ENCODE measurements at places on chromosomes 2 and 18.

DNA sequence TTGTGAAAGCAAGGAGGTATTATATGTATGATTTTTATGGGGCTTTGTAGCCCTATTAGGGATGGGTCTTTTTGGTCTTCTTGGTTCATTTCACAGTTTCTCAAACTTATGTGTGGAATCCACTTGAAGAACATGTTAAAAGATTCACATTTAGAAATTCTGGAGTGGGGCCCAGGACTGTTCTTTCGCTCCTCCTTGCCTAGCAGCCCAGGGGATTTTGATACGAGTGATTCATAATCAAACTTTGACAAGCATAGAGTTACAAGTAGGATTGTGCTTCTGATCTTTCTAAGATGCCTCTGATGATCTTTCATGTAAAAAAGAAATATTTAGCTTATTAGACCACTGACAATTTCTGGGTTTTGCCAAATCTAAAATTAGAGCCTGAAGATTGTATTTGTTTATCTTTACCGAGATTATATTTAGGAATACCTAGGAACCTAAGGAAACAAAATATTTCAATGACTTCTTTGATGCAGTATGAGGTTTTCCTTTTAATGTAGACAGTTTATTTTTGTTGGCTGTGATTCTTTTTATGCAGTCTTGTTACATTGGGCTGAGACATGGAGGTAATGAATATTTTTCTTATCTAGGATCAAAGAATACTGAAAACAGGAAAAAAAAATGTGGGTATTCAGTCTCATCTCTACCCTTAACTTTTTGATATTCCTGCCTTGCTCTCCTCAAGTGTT is 324.0 kb downstream of the PARD3B start:
- peak; percentile 43 for DNase-seq

DNA sequence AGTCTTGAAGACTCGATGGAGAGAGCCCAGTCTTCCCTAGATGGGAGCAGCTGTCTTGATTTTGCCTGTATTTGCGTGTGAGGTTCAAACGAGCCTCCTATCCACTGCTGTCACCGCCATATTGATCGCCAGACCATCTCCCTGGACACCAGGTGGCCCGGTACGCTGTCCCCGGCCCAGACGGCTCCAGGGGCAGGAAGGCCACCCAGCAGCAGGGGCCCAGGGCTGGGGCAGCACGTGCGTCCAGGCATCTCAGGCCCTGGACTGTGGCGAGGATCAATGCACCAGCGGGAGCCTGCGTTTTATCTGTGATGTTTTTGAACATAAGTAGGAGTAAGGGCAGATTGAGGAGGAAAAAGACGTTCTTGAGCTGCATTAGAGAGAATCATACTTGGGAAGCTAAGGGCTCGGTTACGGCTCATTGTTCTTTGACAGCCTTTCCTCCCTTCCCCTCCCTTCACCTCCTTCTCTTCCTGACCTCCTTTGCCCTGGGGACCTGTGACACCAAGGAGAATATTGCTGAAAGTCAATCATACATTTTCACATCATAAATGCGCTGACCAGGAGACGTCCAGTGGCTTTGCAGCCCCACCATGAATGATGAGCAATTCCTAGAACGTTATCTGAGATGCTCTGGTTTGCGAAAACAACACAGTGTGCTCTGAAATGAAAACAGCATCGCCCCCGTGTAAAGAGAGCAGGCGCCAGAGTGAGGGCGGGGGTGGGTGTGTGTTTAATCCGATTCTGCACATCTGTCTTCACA is 711.2 kb upstream of the SALL3 start:
- DNase-seq = no peak

- peak; percentile 87 for DNase-seq
These were observed 14.1 kb upstream of the PMAIP1 start for GRCh38 chr18:59885579-59886163.

GRCh38 chr2:151760139-151760650 is 25.9 kb upstream of the NEB start:
- peak; percentile 22 for DNase-seq

GRCh38 chr2:176747928-176748327 is 464.7 kb upstream of the HNRNPA3 start:
- DNase-seq = no peak

DNA sequence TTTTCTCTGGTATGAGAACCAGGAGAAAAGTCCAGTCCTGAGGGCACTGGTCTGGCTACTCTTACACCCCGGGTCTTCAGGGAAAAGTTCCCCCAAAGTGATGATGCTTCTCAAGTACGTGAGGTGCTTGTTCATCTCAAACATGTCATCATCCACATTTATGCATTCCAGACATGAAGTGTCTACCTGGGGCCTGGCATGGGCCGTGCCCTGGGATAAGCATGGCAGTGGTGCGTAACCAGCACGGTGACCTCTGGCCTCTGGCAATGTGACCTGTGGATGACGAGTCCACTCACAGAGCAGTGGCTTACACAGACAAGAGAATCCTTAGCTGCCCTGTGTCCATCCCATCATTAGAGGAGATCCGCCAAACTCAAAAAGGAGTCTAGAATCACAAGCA is 74.8 kb upstream of the LGALSL start:
- no peak for DNase-seq

DNA sequence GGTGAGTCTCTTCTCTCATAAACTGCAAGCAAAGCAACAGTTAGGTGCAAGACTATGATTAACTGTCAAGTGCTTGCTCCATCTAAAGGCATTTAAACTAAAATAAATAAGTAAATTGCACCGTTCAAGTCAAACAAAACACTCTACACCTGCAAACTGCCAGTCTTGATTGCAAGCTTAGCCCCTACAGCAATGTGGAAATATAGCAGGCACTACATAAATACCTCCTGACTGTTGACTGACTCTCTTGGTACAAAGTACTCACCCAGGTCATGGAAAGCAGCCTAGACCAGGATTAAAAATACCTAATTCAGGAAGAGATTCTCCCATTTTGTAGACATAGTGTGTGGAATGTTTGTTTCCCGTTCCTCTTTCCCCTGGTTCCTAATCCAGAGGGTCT is 176.6 kb upstream of the KLHL29 start:
- DNase-seq = no peak

DNA sequence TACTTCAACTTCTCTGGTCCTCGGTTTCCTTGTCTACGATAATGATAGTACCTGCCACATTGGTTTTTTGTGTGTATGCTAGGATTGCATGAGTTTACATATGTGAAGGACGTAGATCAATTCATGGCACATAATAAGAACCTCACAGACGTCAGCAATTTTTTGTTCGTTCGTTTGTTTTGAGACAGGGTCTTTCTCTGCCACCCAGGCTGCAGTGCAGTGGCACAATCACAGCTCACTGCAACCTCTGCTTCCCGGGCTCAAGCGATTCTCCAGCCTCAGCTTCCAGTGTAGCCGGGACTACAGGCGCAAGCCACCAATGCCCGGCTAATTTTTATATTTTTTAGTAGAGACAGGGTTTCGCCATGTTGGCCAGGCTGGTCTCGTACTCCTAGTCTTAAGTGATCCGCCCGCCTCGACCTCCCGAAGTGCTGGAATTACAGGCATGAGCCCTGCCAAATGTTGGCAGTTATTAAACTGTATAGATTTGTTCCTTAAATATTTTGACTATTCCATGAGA is 756 bp upstream of the SLC35F5 start:
- DNase-seq = no peak

DNA sequence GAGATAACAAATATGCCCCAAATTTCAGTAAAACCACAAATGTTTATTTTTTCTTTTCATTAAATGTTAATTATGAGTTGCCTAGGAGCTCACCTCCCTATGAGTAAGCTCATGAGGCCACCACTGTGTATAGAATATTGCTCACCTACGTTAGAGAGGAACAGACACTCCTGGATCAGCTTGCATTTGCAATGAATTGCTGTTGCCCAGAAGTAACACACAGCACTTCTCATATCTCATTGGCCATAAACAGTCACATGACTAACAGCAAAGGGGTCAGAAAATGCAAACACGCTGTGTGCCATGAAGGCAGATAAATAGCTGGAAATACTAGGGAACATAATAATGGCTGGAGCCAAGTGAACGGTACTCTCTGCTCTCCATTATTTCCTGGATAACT is 89.0 kb upstream of the GALNT5 start:
- no peak for DNase-seq

GRCh38 chr18:46071653-46072375 is at the start of gene PSTPIP2:
Gene PSTPIP2 (minus strand): TSS chr18:46072260. CDS start chr18:46072188, 72 bp downstream.
- peak; percentile 65 for DNase-seq

- peak; percentile 53 for DNase-seq
These were observed 32.4 kb upstream of the ATL2 start for GRCh38 chr2:38409156-38410102.

DNA sequence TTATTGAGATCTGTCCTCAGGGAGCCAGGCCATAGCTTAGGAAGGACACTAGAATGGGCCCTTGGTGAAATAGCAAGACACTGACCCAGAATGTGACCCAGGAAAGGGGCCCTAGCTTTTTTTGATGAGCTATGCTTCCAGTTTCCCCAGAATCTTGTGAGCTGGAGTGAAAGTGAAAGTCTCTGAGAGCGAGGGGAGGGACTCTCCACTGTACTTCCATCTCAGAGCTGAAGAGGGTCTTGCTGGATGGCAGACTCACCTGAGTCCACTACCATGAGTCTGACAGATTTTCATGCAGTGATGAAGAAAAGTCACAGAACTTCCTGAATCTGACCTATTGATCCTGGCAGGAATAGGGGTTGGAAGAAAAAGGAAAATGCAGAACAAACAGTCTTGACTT is 3.1 kb downstream of the ARHGAP25 start:
- no peak for DNase-seq

DNA sequence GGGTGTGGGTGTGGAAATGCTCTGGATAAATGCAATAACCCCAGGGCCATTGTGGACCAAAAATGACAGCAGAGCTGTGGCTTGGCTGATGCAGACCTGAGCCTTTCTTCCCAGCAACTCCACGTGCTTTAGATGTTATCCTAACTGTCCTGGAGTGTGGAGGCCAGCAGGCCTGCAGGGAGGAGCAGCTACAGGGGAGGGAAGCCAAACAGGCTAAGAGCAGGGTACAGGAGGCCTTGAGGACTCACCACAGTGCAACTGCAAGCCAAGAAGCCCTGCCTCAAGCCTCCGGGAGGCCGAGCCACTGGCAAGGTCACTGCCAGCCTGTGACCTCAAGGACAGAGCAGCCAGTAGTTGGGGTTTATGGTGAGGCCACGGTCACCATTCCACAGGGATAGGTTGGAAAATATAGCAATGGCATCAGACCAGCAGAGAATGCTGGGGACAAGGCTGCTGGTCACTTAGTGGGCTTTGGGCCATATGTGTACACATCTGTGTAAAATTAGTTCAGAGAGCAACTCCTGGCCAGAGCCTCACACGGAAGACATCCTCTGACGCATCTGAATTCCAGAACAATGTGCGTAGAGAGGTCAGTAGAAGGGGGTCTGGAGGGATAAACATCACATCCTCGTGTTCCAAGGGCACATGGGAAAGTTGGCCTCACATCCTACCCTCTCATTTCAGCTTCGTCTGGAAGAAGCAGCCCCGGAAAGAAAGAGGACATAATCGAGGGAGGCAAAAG is 76.2 kb upstream of the UPP2 start:
- DNase-seq = peak; percentile 60

GRCh38 chr2:101792208-101792607 is 94.7 kb downstream of the MAP4K4 start:
- no peak for DNase-seq

DNA sequence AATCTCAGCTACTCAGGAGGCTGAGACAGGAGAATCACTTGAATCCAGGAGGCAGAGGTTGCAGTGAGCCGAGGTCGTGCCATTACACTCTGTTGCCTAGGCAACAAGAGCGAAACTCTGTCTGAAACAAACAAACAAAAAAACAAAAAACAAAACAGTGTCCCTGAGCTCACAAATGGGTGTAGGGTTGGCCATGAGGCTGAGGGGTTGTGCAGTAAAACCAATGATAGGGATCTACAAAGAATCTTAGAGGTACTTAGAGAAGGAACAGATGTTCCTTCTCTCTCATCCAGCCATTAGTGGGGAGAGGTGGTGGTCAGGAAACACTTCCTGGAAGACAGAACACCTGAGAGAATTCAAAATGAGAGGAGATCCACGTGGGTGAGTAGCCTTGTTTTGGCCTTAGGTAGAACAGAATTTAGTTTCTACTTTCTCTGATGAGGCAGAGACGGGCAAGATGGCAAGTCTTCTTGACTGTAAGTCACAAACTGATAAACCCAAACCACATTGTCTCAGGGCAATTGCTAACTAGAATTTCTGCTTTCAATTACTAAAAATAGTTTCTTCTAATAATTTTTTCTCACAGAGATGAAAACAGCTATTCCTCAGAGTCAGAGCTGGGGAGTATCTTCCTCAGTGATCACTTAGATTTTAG is 61.5 kb upstream of the PPM1B start:
- no peak for DNase-seq

DNA sequence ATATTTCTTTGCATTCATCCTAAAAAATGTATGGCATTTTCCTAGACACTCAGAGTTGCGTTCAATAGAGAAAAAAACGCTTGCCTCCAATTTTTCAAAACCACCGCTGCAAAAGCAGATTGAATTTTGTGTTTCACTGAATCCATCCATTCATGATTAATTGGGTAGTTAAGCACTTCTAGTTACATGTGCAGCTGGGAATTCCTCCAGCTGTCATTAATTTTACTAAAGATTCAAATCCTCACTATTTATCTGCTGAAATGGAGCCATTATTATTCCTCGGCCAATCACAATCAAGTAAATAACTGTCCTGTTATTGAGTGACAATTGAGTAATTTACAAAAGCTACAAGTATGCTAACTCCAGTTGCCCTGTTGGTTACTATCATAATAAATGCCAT is 75.8 kb upstream of the ARL5A start:
- DNase-seq = no peak

GRCh38 chr2:29270701-29271121 is 155.5 kb downstream of the CLIP4 start:
- no peak for DNase-seq

- DNase-seq = no peak
These were observed 36.2 kb downstream of the LRRFIP1 start for GRCh38 chr2:237663517-237664110.

- DNase-seq = no peak
These were observed 32.3 kb upstream of the GCG start for GRCh38 chr2:162184359-162184758.

DNA sequence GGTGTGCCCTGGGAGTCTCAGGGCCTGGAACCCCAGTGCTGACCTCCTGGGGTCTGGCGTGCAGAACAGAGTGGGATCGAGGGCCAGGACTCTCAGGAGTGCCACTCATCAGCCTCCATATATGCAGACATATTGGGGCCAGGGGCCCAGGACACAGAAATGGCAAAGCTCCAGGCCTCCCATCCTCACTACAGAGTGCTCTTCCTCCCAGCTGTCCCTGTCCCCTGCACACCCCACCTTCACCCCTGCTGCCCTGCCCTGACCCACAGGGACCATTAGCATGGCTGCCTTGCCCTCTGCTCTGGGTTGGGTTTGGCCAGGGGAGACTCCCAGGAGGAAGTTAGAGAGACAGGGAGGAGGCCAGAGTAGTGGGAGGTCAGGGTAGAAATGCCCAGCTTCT is 2.8 kb downstream of the TEX51 start:
- no peak for DNase-seq

GRCh38 chr2:224309176-224309575 is 92.7 kb downstream of the FAM124B start:
- peak; percentile 21 for DNase-seq

DNA sequence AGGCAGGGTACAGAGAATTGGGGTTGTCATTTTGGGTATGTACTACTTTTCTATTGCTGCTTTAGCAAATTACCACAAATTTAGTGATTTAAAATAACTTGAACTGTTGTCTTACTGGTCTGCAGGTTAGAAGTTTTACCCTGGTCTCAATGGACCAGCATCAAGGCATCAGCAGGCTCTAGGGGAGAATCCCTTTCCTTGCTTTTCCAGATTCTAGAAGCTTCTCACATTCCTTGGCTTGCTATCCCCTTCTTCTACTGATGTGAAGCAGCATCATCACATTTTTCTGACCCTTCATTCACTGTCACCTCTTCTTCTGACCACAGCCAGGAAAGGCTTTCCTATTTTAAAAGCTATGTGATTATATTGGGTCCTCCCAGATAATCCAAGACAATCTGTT is 237.8 kb upstream of the RBMS1 start:
- DNase-seq = no peak
